AG04450 (cell line): ENCODE measurements at places on chromosomes 12 and 14. TPM values are rescaled to one million over a fixed set of nuclear protein-coding genes. Genes with fewer than 3 reads are reported as not detected.

DNA sequence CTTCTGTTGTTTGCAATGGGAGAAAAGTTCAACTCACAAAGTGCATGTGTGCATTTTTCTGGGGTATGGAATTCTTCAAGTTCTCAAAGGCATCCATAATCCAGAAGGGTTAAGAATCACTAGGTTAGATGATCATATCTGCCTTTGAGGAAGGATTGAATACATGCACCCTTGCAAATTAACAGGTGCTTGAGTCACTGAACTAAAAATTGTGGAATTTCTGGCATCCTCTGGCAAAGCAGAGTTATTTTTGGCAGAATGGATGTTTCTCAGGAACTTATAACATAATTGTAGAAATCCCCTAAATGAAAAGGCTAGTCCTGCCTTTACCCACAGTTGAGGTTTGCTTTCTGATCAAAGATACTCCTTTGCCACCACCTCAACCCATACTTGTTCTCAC is 136.5 kb upstream of the DYRK2 start:
- DNase-seq, result no peak

GRCh38 chr12:53289891-53290290 is 5.5 kb upstream of the PFDN5 start:
- DNase-seq, result no peak

The STON2 gene
- not detected in 2 replicates for polyA plus RNA-seq

The HOXC4 gene
- 0.05 TPM in 1 of 2 replicates, not detected in the other for polyA plus RNA-seq

The SLC17A8 gene
- polyA plus RNA-seq, result not detected in 2 replicates

The CLEC1B gene
- not detected in 2 replicates for polyA plus RNA-seq
